GM12878 (cell line): ENCODE measurements at places on chromosomes 11 and 22. TPM values are rescaled to one million over a fixed set of nuclear protein-coding genes. Genes with fewer than 3 reads are reported as not detected.

BAIAP2L2 gene
- 0.08 and 0.38 TPM in 2 replicates for total RNA-seq

DNA sequence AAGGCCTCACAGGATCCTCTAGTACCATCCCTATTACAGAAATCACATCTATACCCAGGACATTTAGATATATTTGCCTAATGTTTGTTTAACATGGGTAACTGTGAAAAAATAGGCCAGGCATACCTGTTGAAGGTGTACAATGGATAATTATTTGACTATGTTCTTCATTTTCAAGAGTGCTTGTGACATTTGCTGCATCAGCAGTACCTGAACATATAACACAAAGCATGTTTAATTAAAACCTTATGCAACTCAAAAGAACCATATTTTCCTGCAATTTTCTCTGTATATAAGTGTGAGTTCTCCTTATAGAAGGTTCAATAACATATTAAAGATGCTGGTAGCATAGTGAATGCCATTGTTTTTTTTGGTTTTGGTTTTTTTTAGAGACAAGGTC lies 8.5 kb upstream of the CCDC34 start:
- no peaks in the 10 kb centered on the region for H3K4me1 ChIP-seq
- H3K27me3 ChIP-seq, result no peaks in the 10 kb centered on the region
- no peak overlapping the region for H3K4me3 ChIP-seq
- no peak for DNase-seq
- H3K36me3 ChIP-seq, result no peaks in the 10 kb centered on the region

BET1L gene
- total RNA-seq, result 40.5 and 48.9 TPM in 2 replicates

GRCh38 chr11:64305691-64306562 lies 603 bp downstream of the ESRRA start:
- H3K4me1 ChIP-seq, result peaks cover 18% of the 10 kb centered on the region
- H3K4me3 ChIP-seq, result peak overlapping the region; percentile 78
- H3K36me3 ChIP-seq, result no peaks in the 10 kb centered on the region; the same call in 1 of the 2 replicates
- H3K27me3 ChIP-seq, result peaks cover under 1% of the 10 kb centered on the region; the same call in 1 of the 2 replicates
- no peak for DNase-seq

- no peak overlapping the region for H3K4me3 ChIP-seq
- no peaks in the 10 kb centered on the region for H3K27me3 ChIP-seq
- DNase-seq, result no peak
- no peak overlapping the region for H3K27ac ChIP-seq
- H3K4me1 ChIP-seq, result no peaks in the 10 kb centered on the region
These were observed 100.3 kb upstream of the CLPB start for GRCh38 chr11:72534371-72535193.

DNA sequence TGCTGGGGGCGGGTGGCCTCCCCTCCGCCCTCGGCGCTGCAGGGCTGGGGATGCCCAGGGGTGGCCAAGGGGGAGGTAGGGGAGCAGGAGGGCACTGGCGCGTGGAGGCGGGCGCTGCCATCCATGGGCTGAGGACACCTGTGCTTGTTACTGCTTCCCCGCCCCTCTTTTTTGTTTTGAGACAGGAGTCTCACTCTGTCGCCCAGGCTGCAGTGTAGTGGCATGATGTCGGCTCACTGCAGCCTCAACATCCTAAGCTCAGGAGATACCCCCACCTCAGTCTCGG lies 683 bp upstream of the FADS3 start:
- H3K27ac ChIP-seq, result no peak overlapping the region
- no peaks in the 10 kb centered on the region for H3K36me3 ChIP-seq
- H3K4me3 ChIP-seq, result peak overlapping the region; percentile 83; the same call in 1 of the 2 replicates
- no peaks in the 10 kb centered on the region for H3K27me3 ChIP-seq

MAPK12 gene
- total RNA-seq, result 34.0 and 38.9 TPM in 2 replicates

GLB1L2 gene
- 0.37 and 0.85 TPM in 2 replicates for total RNA-seq

- H3K4me1 ChIP-seq, result peaks cover 32% of the 10 kb centered on the region
- no peaks in the 10 kb centered on the region for H3K27me3 ChIP-seq
- no peak for DNase-seq
- H3K27ac ChIP-seq, result no peak overlapping the region
- no peak overlapping the region for H3K4me3 ChIP-seq
- H3K36me3 ChIP-seq, result peaks cover 13% of the 10 kb centered on the region
These were observed 15.2 kb downstream of the CD82 start for GRCh38 chr11:44580701-44581100.

DNA sequence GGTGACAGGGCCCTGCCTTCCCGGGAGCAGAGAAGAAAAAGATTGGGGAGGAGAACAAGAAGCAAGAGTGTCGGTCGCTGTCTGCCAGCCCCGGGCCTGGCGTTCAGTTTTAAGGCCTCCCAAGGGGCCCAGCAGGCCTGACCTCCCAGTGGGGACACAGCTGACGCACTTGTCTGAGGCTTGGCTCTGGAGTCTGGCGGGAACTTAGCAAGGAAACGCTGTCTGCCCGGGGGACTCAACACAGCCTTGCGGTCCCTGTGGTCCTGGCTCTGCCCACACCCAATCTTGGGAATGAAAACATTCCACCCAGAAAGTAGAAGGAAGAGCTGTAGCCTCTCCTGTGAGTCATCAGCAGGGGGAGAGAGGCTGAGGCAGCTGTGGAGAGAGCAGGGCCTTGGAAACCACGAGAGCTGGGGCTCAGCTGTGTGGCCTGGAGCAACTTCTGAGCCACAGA lies 54.4 kb downstream of the TRAF6 start:
- DNase-seq, result no peak
- H3K27ac ChIP-seq, result no peak overlapping the region
- no peaks in the 10 kb centered on the region for H3K36me3 ChIP-seq
- peaks cover 5% of the 10 kb centered on the region for H3K4me1 ChIP-seq
- H3K4me3 ChIP-seq, result no peak overlapping the region

THY1 gene
- total RNA-seq, result 2.4 and 3.1 TPM in 2 replicates

CHRM4 gene
- total RNA-seq, result 0.13 TPM in 1 of 2 replicates, not detected in the other

DNA sequence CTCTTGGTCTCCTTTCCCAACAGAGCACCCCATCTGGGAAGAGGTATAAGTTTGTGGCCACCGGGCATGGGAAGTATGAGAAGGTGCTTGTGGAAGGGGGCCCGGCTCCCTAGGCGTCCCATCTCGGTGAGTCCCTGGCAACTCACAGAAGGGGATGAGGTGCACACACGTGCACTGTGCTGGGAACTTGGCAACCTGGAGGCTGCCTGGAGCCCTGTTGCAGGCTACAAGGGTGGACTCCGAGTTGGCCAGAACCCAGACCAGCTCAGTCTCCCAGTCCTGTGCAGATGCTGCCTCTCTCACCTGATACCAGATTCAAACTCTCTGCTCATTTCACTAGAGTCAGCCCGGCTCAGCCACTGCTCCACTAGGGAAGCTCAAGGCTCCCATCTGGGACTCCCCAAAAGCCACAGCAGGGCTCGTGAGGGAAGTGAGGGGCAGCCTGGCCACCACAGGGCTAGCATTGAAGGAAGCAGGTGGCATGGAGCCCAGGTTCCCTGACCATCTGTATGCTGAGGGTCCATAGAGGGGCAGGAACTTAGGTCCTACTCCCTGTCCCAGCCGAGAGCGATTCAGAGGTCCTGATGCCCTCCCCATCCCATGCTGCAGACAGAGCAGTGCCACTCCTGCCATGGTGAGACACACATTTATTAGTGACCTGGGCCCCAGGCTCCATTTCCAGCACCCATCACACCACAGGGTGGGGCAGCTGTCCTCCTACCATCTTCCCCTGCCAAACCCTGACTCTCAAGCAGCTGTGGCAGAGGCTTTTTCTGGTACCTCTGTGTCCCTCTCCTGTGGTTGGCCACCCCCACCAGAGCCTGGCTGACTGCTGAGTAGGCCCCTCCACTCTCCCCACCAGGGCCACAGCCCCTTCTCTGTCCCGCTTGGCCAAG lies 4.0 kb downstream of the PRR33 start:
- H3K36me3 ChIP-seq, result peaks cover 47% of the 10 kb centered on the region
- H3K4me1 ChIP-seq, result no peaks in the 10 kb centered on the region
- no peaks in the 10 kb centered on the region for H3K27me3 ChIP-seq
- no peak overlapping the region for H3K27ac ChIP-seq

- peak overlapping the region; percentile 71; the same call in 1 of the 2 replicates for H3K4me3 ChIP-seq
- no peak for DNase-seq
- H3K36me3 ChIP-seq, result no peaks in the 10 kb centered on the region
- no peaks in the 10 kb centered on the region for H3K27me3 ChIP-seq
- H3K4me1 ChIP-seq, result no peaks in the 10 kb centered on the region
These were observed 563 bp upstream of the PPIL2 start for GRCh38 chr22:21665047-21665851.

TSKU gene
- total RNA-seq, result 1.2 and 1.5 TPM in 2 replicates

GRCh38 chr11:2217211-2218030 lies 45.8 kb upstream of the TH start:
- no peak overlapping the region for H3K27ac ChIP-seq
- no peak for DNase-seq
- no peak overlapping the region for H3K4me3 ChIP-seq
- H3K4me1 ChIP-seq, result no peaks in the 10 kb centered on the region

DNA sequence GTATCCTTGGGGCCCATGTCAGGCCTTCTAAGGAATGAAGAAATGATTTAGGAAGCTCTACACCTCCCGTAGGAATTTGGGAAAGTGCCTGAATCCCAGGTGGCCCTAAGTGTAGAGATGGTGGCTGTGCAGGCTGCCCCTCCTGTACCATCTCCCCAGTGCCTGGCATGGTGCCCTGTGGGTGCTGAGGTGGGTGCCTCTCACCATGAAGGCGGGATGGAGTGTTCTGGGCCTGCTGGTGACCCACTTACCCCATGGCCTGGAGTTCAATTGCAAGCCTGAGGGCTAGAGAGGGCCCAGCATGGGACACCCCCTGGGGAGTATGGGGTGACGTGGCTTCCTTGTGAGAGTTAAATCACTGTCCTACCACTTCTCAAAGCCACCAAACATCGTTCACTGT lies 19.8 kb downstream of the SAMM50 start:
- no peak overlapping the region for H3K27ac ChIP-seq
- H3K4me3 ChIP-seq, result no peak overlapping the region
- no peaks in the 10 kb centered on the region for H3K4me1 ChIP-seq
- DNase-seq, result no peak
- H3K36me3 ChIP-seq, result peaks cover 26% of the 10 kb centered on the region

DNA sequence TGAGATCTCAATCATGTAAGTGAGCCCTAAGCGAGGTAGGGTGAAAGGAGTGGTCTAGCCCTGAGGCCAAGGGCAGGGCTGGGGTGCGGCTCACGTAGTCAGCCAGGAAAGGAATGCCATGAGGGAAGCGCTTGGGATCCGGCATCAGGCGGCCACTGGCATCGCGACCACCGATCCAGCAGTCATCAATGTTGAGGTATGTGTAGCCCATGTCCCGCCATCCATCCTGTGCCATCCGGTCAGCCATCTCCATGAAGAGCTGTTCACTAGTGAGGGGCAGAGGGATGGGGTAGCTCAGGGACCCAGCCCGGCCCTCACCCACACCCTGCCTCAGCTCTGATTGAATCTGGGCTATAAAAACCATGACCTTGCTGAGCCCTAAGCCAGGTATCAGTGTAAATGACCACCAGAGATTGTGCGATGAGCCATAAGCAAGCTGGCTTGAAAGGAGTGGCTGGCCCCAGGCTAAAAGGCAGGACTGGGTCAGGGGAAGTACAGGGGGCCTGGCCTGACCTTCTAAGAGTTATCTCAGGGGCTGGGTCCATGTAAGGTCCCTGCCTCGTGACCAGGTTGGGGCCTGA lies 2.9 kb downstream of the NAGA start:
- no peaks in the 10 kb centered on the region for H3K27me3 ChIP-seq
- H3K36me3 ChIP-seq, result peaks cover 15% of the 10 kb centered on the region
- no peak overlapping the region for H3K4me3 ChIP-seq
- DNase-seq, result no peak
